ENCODE measurements at places on chromosomes 1 and 21. TPM values are rescaled to one million over a fixed set of nuclear protein-coding genes. Genes with fewer than 3 reads are reported as not detected.
A peak's percentile ranks its signal among the peaks of the same experiment; 100 is the strongest.

- no peaks in the 10 kb centered on the region for H3K27me3 ChIP-seq
- H3K4me3 ChIP-seq, result no peak overlapping the region
- H3K36me3 ChIP-seq, result no peaks in the 10 kb centered on the region
Measured at GRCh38 chr1:31571340-31572295, 4.7 kb upstream of the TINAGL1 start.

- H3K4me1 ChIP-seq, result peaks cover 28% of the 10 kb centered on the region
- no peak for DNase-seq
- H3K4me3 ChIP-seq, result no peak overlapping the region
- H3K27ac ChIP-seq, result no peak overlapping the region
Measured at GRCh38 chr1:116259663-116260062, 113.4 kb upstream of the ATP1A1 start.

GRCh38 chr1:13766592-13767564, 66.9 kb downstream of the PRDM2 start:
- H3K27me3 ChIP-seq, result no peaks in the 10 kb centered on the region
- H3K4me1 ChIP-seq, result peaks cover 12% of the 10 kb centered on the region
- H3K27ac ChIP-seq, result no peak overlapping the region
- DNase-seq, result no peak
- peaks cover 4% of the 10 kb centered on the region for H3K36me3 ChIP-seq

DNA sequence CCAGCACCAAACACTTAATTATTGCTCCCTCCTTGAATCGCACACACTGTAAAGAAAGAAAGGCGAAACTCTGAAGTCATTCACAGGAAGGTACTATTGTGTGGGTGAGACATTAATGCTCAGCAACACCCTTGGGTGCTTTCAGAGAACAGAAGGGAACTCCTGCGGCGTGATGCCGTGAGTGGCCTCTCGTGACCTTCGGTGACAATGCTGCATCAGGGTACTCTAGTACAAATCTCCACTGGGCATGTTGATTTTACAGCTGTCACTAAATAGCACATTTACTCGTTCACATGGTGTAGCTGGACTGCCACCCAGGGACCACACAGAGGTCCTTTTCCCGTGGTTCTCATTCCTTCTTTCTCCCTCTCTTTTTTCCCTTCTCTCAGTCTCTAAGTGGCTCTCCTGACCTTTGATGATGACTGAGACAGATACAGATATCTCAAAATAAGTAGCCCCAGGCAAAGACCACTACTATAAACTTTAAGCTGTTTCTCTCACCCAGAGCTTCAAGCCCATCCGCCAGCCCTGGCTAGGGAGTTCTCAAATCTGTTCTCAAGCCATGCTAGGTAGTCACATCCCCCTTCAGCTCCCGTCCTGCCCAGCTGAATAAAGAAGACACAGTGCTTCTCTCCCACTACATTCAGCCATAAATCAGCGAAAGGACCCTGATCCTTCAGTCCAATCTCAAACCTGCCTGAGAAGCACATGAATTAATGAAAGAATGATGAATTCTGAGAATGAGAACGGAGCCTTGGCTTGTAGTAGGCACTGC, 223.4 kb upstream of the FMN2 start:
- DNase-seq, result no peak
- H3K4me1 ChIP-seq, result no peaks in the 10 kb centered on the region
- no peak overlapping the region for H3K4me3 ChIP-seq
- no peaks in the 10 kb centered on the region for H3K36me3 ChIP-seq
- H3K27ac ChIP-seq, result no peak overlapping the region

GRCh38 chr1:49424782-49425181, 599.0 kb downstream of the AGBL4 start:
- H3K27ac ChIP-seq, result no peak overlapping the region
- H3K36me3 ChIP-seq, result no peaks in the 10 kb centered on the region
- H3K27me3 ChIP-seq, result no peaks in the 10 kb centered on the region
- no peak overlapping the region for H3K4me3 ChIP-seq
- DNase-seq, result no peak
- no peaks in the 10 kb centered on the region for H3K4me1 ChIP-seq

DNA sequence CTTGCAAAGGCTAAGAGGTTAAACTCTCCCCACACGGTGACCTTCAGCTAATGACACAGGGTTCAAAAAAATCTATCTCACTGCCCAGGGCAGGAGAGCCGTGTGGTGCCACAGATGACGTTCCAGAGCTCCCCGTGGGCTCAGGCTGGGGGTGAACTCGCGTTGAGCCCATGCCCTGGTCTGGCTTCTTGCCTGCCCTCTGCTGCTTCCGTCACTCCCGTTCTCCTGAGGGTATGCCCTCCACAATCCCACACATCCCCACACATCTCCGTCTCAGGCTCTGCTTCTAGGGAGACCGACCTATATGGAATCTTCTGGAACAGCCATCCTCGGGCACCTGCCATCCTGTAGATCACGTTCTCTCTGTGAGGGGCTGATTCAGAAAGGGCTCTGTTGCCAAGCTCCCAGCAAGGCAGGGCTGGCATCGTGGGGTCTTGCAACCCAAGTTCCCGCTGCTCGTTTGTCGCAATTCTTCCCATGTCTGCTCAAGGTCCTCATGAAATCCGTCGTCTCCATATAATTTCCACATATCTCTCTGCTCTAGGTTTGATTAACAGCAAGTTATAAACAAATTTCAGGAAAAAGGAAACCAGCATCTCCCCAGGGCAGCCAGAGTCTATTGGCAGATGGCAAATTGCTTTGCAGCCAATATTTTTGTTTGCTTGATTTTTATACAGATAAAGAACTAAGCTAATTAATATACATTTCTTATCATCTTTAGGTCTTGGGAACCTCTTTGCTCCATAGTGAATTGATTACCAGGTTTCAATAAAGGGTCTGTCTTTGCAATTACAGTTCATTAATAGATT, 278.2 kb downstream of the PTPRU start:
- H3K4me1 ChIP-seq, result no peaks in the 10 kb centered on the region
- no peak for DNase-seq
- peaks cover 10% of the 10 kb centered on the region for H3K27me3 ChIP-seq
- no peaks in the 10 kb centered on the region for H3K36me3 ChIP-seq
- H3K4me3 ChIP-seq, result no peak overlapping the region

GRCh38 chr1:201420608-201421002, 925 bp downstream of the TNNI1 start:
- H3K27ac ChIP-seq, result no peak overlapping the region
- no peak overlapping the region for H3K4me3 ChIP-seq
- H3K4me1 ChIP-seq, result peaks cover 7% of the 10 kb centered on the region
- no peak for DNase-seq
- no peaks in the 10 kb centered on the region for H3K36me3 ChIP-seq
- no peaks in the 10 kb centered on the region for H3K27me3 ChIP-seq

- H3K27ac ChIP-seq, result peak overlapping the region; percentile 98
- peaks cover 4% of the 10 kb centered on the region for H3K27me3 ChIP-seq
- peak overlapping the region; percentile 96 for H3K4me3 ChIP-seq
- peak; percentile 72 for DNase-seq
- H3K36me3 ChIP-seq, result no peaks in the 10 kb centered on the region
- H3K4me1 ChIP-seq, result peaks cover 15% of the 10 kb centered on the region
Measured at GRCh38 chr1:172533513-172534151, 682 bp downstream of the SUCO start.

DNA sequence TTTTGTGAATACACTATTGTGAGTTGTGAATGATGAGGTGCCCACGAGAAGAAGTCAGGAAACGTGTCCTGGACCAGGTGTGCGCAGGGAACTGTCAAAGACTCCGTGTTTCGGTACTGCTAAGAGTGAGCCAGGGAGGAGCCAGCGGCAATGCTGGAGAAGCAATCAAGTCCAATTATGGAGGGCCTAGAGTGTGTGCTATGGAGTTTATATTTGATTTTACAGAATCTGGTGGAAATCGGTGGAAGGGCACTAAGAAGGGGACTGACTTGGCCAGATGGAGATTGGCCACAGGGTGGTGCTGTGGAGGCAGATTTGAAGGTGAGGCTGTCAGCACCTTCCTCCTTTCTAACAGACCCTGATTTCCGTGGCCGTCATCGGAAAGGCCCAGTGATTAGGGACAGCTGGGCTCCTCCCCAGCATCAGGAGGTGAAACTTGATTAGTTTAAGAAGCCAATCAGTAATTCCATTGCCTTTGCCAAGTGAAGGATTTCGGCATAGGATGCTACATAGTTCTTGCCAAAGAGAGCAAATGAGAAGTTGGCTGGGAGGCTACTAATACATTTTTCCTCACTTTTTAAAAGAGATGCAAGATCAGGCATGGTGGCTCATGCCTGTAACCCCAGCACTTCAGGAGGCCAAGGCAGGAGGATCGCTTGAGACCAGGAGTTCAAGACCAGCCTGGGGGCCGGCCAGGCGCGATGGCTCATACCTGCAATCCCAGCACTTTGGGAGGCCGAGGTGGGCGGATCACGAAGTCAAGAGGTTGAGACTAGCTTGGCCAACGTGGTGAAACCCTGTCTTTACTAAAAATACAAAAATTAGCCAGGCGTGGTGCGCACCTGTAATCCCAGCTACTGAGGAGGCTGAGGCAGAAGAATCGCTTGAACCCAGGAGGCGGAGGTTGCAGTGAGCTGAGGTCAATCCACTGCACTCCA, 7.0 kb downstream of the PTCH2 start:
- H3K27me3 ChIP-seq, result no peaks in the 10 kb centered on the region
- H3K27ac ChIP-seq, result no peak overlapping the region

GRCh38 chr21:41133874-41134522, 34.0 kb upstream of the BACE2 start:
- no peak overlapping the region for H3K27ac ChIP-seq
- H3K4me1 ChIP-seq, result no peaks in the 10 kb centered on the region
- H3K4me3 ChIP-seq, result no peak overlapping the region
- peak; percentile 57 for DNase-seq

DNA sequence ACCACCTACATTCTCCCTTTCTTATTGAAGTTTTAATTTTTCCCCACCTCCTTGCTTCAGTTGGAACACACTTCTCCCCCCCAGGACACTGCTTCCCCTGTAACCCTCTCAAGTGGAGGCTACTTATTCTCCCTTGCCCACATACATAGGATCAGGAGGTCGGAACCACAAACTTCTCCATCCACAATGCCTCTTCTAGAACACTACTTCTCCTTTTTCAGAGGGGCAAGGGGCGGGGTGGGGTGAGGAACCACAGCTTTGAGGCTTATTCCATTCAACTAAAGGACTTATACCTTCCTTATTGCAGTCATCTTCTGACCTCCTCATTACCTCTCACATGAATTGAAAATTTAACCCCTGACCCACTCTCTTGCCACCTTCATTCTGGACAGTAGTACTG, 81.3 kb downstream of the NEK7 start:
- no peak overlapping the region for H3K27ac ChIP-seq
- peaks cover 11% of the 10 kb centered on the region for H3K4me1 ChIP-seq
- H3K36me3 ChIP-seq, result peaks cover 10% of the 10 kb centered on the region
- H3K27me3 ChIP-seq, result no peaks in the 10 kb centered on the region

GRCh38 chr1:187313115-187313514, 484.4 kb downstream of the PLA2G4A start:
- H3K4me3 ChIP-seq, result no peak overlapping the region
- no peak for DNase-seq
- no peaks in the 10 kb centered on the region for H3K27me3 ChIP-seq
- no peaks in the 10 kb centered on the region for H3K36me3 ChIP-seq
- H3K4me1 ChIP-seq, result no peaks in the 10 kb centered on the region

- no peak overlapping the region for H3K4me3 ChIP-seq
- no peaks in the 10 kb centered on the region for H3K4me1 ChIP-seq
- DNase-seq, result no peak
- H3K27ac ChIP-seq, result no peak overlapping the region
- H3K27me3 ChIP-seq, result no peaks in the 10 kb centered on the region
Measured at GRCh38 chr1:15578921-15579682, 5.7 kb downstream of the AGMAT start.

GRCh38 chr1:14875524-14876509, 277.3 kb downstream of the KAZN start:
- peaks cover 27% of the 10 kb centered on the region for H3K27me3 ChIP-seq
- peaks cover 5% of the 10 kb centered on the region for H3K4me1 ChIP-seq
- H3K36me3 ChIP-seq, result no peaks in the 10 kb centered on the region

DNA sequence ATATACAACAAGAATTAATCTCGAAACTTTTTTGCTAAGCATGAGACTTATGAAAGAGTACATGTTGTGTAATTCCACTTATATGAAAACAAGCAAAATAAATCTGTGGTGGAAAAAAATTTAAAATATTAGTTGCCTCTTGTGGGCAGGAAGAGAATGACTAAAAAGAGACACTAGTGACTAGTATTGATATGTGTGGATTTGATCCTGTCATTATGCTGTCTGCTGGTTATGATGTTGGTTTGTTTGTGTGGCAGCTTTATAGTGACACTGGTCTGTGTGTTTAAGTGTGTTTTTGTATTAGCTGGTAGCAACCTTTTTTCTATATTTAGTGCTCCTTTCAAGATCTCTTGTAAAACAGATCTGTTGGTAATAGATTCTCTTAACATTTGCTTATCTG, 267.8 kb upstream of the NRIP1 start:
- DNase-seq, result no peak
- H3K27me3 ChIP-seq, result no peaks in the 10 kb centered on the region
- H3K4me3 ChIP-seq, result no peak overlapping the region
- H3K36me3 ChIP-seq, result no peaks in the 10 kb centered on the region
- no peak overlapping the region for H3K27ac ChIP-seq

DNA sequence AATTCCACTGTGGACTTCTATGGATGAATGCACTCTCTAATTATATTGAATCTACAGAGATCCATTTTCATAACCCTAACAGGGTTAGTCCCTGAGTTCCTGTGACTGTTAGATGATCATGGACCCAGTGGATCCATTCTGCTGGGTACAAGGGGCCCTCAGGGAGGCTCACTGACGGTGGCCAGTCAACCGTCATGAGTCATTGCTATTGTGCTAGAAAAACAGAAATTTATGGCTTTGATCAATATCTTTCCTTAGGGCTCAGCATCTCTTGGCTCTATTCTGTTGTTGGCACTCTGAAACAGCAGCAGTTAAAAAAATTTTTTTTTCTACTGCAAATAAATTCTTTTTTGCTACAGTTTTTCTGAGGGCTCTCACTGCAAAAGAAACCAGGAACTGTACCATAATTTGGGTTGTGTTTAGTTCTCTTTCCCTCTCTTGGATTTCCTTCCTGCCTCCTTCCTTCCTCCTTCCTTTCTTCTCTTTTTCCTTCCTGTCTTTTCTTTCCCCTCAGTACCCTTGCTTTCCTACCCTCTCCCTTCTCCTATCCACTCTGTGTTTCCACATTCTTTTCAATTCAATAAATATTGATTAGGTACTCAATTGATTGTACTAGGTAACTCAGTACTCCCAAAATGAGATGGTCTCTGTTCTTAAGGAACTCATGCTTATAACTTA, 49.5 kb downstream of the UTP25 start:
- no peak for DNase-seq
- H3K27me3 ChIP-seq, result no peaks in the 10 kb centered on the region
- H3K36me3 ChIP-seq, result no peaks in the 10 kb centered on the region

The FCAMR gene
- not detected for total RNA-seq

The ZSWIM5 gene
- 8.8 TPM for total RNA-seq

The TPRG1L gene
- 54.9 TPM for total RNA-seq

The ARMH1 gene
- 4.0 TPM for total RNA-seq
